ENCODE measurements at places on chromosomes 11 and 22.
A peak's percentile ranks its signal among the peaks of the same experiment; 100 is the strongest.

GRCh38 chr11:125262194-125262829, 97.8 kb downstream of the PKNOX2 start:
- no peak for DNase-seq

DNA sequence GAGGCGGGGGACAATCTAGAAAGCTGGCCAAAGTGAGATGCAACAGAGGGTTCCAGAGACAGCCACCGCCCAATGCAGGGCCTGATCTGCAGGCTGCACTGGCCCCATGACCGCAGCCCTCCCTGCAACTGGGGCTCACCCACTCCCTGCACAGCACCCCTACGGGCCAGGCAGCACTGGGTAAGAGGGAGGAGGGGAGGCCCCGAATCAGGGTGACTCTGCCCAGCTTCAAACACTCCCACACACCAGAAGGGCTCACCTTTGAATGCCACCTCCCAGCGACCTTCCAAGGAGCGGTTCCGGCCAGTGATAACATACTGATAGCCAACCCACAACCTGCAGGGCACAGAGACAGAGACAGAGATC, 59.3 kb downstream of the DGCR2 start:
- no peak for DNase-seq

DNA sequence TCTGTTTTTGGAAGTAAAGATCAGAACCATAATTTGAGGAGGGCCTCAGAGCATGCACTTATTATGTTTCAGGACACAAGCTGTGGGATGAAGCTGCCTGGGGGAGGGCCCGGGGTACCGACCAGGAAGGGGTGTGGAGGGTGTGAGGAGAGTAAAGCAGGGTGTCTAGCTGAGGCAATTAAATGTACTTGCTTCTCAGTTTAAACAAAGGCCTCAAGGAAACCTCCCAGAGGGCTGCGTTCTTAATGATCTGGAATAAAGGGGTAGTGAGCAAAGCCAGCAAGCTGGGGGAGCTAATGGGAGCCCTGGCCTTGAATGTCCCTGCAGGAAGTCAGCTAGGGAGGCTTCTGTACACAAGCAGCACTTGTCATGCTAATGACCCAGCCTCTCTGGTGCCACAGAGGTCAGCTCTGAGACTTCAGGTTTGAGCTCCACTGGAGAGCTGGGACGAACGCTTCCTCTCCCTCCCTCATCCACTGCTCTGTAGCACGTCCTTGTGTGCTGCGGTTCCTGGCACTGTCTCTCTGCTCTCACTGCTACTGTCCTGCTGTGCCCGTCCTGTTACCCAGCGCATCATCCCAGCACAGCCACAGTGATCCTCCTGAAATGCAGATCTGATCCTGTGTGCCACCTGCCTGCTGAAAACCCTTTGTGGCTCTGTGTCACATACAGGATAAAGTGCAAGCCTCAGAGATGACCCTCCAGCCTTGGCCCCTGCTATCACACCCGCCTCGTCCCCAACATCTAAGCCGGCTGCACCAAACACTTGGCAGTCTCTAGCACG, 159.7 kb downstream of the DBX1 start:
- DNase-seq, result no peak

- DNase-seq, result peak; percentile 5
Measured at GRCh38 chr11:47950396-47950795, 30.0 kb upstream of the PTPRJ start.

DNA sequence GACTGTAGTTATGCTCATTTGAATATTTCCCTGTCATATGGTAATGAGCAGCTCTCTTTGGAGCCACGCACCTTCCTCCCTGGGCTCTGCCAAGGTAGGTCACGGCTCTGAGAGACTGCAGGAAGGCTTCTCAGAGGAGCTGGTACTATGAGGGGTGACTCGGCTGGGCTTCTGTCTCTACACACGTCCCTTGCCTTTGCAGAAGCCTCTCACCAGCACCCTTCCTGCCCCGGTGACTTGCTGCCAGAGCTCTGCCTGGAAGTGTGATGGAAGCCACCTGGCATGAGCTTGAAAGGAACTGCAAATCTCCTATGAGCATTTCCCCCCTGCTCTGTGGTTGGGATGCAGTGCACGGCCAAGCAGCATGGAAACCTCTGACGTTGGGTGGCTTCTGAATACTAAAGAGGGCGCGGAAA, 74.2 kb downstream of the KIRREL3 start:
- DNase-seq, result no peak

DNA sequence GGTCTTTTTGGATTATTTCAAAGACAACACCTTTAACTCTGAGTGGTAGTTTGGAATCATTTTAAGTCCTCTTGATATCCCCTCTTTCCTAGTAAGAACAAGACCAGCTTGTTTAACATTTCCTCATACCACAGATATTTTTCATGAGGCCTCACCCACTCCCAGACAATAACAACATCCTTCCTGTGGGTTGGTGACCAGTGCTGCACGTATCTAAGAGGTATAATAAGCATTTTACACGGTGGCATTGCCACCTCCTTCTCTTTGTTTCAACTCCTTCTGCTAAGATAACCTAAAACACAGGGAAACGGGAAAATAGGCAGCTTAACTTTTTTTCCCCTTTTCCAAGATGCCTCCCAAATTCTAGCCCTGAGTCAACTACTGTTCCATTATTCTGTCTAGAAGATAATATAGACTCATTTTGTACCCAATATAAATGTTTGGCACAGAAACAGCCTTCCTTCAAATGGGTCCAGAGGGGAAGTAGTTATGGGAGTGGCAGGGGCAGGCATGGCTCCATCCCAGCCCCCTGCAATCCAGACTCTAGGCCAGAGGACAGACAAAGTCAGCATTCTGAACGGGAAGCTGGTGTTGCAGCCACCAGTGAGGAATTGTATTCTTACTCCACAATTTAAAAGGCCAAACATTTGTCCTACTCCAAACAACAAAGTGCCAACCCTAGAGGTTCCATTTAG, 28.5 kb downstream of the MAML2 start:
- DNase-seq, result no peak

DNA sequence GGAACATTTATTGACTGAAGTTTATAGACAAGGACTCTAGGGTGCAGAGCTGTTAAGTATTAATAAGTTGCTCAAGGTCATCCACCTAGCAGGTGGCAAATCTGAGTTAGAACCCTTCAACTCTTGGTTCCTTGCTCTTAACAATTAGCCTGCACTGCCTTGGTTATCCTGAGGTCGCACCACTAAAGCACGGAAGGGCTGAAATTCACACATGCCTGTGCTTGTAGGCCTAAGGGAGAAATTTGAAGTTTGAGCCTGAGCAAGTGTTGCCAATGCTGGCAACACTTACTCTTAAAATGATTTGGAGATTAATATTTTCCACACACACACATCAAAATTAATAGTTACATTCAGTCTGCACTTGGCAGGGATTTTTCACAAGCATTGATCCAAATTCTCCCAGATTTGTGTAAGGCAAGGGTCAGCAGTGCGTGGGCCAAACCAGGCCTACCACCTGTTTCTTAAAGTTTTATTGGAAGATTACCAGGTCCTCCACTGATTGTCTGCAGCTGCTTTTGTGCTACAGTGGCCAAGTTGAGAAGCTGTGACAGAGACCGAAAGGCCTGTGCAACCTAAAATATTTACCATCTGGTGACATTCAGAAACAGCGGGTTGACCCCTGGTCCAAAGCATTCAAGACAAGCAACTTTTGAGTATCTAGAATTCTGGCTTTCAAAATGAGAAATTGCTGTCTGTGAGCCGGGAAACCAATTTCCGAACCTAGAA, 16.3 kb downstream of the APOL5 start:
- DNase-seq, result no peak

Measured in stimulated activated CD4-positive, alpha-beta T cell treated with anti-CD3 and anti-CD28 coated beads, Interleukin-1b, Interleukin-23, amount 100 ng/mL, for 1 hour (primary cell).